Right ventricle myocardium superior (tissue), 1 donor: ENCODE measurements at places on chromosomes 16 and 17.

DNA sequence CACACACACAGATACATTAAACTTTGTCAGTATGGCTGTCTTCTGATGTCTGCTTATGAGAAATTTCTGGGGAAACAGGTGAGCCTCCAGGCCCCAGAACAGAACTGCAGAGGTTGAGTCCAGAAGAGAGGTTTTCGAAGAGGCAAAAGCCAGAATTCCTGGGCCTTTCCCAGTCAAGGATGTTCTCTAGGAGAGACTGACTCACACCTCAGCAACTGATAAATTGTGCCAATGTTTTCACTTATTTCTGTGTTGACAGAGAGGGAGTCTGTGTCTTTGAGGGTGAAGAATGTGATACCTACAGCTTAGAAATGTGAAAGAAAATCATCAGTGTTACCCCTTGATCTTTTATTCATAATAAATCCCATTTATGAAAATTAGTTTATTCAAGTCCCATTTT is 30.3 kb downstream of the LDHD start:
- no peak for DNase-seq

GRCh38 chr16:12002447-12003006 is 26.0 kb downstream of the SNX29 start:
- DNase-seq, result no peak

GRCh38 chr16:56257239-56257638 is 66.0 kb downstream of the GNAO1 start:
- DNase-seq, result peak; percentile 82

DNA sequence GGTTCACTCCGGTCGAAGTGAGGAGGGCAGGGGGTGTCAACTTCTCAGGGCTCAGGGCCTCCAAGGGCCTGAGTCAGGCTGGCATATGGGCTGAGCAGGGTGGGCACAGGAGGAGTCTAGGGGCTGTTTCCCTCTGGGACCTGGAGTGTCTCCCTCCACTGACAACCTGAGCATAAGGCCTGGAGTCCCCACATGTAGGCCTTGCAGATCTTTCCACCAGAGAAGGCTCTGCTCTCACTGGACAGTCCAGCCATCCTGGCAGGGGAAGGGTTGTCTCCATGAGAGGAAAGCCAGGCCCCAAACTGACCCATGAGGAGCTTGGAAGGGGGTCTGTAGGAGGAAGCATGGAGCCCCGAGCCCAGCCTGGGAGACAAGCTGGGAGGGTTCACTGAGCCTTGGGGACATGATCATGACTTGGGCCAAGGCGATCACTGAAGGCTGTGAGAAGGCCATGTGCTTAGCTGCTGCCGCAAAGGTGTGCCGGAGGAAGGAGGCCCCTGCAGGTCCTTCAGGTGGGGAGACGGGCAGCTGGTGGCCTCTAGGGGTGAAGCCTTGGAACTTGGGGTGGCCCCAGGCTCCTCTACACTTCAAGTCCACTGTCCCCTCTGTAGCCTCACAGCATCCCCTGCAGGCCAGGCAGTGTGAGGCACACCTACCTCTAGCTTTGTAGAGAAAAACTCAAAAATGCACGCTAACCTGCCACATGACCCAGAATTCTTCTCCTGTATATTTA is 9.9 kb downstream of the CMTM2 start:
- DNase-seq, result peak; percentile 64

DNA sequence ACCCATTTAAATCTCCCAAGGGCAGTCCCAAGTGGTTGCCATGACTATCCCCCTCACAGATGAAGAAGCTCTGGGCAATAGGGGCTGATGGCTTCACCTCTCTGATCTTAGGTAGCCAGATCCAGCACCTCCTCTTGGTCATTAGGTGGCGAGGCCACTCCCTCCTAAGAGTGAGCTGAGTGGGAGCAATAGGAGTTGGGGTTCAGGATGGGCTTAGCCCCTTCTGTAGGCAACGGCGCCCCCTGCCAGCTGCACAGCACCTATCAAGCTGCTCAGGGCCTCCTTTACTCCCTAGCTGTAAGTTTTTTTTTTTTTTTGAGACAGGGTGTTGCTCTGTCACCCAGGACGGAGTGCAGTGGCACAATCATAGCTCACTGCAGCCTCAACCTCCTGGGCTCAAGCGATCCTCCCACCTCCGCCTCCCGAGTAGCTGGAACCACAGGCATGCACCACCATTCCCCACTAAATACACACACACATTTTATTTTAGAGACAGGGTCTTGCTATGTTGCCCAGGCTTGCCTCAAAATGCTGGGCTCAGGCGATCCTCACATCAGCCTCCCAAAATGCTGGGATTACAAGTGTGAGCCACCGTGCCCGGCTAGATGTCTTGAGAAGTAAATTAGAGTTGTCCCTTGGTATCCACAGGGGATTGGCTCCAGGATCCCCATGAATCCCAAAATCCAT is 3.5 kb upstream of the RRAD start:
- DNase-seq, result no peak

DNA sequence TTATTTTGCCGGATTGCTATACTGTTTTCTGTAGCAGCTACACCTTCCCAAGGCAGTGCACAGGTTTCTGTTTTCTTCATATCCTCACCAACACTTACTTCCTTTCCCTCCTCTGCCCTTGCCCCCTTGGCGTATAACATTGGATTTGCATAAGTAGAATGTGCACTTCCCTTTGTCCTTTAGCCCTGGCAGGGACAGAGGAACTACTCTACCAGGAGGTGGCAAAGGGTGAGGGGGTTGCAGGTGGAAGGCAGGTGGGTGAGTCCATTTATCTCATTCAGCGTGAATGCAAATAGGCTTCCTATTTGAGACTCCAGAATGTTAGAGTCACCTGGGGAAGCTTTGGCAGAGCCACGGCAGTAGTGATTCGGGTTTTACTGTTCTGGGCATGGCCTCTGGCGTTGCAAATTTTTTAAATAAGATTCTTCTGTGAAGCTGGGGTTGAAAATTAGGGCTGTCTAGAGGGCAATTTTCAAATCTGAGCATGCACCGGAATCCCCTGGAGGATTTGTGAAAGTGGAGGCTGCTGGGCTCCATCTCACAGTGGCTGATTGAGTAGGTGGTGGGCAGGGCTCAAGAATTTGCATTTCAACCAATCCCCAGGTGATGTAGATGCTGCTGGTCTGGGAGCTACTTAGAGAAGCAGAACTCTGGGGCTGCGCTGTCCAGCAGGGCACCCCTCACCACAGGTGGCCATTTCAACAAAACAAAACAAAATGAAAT is 84.7 kb downstream of the PLCG2 start:
- no peak for DNase-seq

DNA sequence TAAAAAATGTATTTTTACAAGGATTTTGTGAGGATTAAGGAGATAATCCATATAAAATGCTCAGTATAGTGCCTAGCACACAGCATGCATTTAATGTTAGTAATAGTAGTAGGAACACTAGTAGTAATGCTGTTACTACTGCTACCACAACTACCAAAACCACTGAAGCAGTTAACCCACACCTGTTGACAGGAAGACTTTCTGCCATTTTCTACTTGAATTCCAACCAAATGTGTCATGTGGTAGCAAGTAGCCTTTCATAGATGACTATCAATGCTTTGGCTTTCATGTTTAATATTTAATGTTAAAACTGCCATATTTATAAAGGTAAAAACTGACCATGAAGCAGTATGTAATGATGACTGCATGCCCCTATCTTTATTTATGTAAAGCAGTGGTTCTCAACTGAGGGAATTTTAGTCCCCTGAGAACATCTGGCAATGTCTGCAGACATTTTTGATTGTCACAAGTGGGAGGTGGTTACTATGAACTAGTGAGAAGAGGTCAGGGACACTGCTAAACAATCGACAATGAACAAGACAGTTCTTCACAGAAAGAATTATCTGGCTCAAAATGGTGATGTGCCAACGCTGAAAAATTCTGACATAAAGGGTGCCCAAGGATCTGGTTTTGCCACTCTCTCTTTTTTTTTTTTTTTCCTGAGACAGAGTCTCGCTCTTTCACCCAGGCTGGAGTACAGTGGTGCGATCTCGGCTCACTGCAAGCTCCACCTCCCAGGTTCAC is 89.4 kb downstream of the ITFG1 start:
- DNase-seq, result no peak

GRCh38 chr16:83992624-83993023 is 24.6 kb downstream of the NECAB2 start:
- peak; percentile 46 for DNase-seq

- peak; percentile 50 for DNase-seq
Measured at GRCh38 chr16:66695935-66696668, 441 bp downstream of the CMTM4 start.

- no peak for DNase-seq
Measured at GRCh38 chr16:10920726-10921427, 21.4 kb downstream of the DEXI start.

DNA sequence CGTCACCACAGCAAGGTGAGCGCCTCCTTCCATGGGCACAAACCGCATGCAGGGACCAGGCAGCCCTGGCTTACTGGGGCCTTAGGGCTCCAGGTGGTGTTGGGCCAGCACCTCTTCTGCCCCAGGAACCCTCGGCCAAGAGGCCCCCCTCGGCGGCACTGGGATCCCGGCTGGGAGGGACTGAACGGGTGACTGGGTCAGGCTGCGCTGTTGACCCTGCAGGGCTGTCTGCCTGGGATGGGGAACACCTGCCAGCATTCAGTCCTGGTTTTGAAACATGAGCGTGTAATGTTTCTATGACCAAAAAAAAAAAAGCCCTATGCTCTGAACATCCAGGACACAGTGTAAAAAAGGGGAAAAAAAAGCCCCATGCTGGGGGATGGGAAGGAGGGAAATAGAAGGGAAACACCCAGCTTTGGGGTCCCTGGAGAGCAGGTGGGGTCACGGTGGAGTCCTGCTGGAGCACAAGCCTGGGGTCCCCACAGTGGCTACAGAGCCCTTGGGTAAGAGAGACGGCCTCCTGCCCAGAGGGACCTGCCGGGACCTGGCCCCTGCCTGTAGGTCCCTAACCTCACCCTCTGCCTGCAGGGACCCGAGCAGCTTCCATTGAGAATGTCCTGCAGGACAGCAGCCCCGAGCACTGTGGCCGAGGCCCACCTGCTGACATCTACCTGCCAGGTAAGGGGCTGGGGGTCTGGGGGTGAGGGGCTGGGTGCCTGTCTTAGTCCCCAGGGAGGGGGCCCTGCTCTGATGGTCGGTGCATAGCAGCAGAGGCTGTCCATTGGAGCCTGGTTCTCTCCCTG is 9.9 kb upstream of the NUDT16L1 start:
- no peak for DNase-seq

GRCh38 chr17:35841505-35841904 is 27.2 kb downstream of the HEATR9 start:
- no peak for DNase-seq

DNA sequence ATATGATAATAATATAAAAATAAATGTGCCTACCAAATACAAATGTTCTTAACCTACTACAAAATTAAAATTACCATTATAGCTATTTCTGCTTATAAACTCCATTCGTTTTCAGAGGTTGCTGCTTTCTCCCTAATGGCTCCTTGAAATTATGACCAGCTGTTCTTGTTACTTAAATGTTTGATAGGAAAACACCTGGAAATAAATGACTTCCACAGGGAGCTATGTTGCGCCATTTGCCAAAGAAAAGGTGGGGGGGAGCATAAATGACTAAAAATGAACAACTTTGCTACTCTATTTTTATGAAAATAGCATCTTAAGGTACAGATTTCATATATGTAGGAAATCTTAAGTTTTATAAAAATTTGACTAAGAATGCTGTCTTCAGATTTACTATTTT is 157.5 kb upstream of the MON1B start:
- no peak for DNase-seq

DNA sequence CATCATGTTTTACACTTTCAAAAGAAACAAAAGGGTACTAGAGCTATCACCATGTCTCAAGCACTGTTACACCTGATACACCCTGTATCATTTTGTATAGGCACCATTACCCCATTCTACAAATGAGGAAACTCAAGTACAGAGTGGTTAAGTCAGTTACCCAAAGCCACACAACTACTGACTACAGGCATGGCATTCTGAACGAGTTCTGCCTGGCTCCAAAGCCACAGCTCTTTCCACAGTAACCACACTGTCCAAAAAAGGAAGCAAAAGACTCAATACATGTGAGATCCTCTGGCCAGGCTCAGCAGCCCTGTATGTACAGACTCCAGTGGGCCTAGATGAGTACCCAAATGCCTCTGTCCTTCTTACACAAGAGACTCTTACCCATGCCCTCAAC is 4.7 kb downstream of the DYNC1LI2 start:
- no peak for DNase-seq

GRCh38 chr17:48374650-48375230 is 55.3 kb downstream of the SKAP1 start:
- DNase-seq, result no peak

DNA sequence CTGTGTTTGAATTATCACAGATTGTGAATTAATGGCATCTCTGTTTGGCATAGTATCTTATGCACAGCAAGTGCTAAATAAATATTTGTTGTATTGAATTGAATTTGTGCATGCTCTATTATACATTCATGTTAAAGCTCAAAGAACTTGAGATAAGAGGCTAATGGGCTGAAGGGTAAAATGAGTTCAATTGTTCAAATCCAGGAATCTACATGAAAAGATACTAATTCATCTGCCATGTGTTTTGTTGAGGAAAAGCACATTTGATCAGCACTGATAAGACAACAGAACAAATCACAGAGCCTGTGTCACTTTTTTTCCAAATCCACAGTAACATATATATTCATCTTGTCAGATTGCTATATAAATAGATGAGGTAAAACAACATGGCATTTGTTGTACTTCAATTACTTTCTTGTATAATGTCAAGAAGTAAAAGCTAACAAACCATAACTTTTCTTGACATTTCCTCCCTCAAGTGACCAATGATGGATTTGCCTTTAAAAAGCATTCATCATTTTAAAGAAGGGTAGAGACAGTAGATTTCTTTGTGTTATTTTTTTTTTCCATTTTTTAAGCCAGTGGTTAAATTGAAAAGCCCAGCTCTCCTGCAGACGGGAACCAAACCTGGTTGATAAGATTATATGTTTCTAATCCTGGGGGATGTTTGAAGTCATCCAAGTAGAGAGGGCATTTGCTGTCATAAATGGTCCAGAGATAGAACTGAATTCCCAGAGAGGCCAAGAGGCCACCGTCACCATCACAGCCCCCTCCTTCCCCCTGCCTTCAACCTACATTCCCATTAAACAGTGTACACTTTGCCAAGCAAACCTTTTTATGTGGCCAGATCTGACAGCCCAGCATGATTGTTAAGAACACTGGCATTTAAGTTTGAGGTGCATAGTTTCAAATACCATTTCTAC is 123.0 kb downstream of the CHD9NB start:
- DNase-seq, result no peak
